IMR-90 (cell line): ENCODE measurements at places on chromosomes 13 and 19. TPM values are rescaled to one million over a fixed set of nuclear protein-coding genes. Genes with fewer than 3 reads are reported as not detected.

The LIG1 gene
- 24.9 and 30.8 TPM in 2 replicates for total RNA-seq

The ZNF878 gene
- 0.28 and 0.36 TPM in 2 replicates for total RNA-seq

DNA sequence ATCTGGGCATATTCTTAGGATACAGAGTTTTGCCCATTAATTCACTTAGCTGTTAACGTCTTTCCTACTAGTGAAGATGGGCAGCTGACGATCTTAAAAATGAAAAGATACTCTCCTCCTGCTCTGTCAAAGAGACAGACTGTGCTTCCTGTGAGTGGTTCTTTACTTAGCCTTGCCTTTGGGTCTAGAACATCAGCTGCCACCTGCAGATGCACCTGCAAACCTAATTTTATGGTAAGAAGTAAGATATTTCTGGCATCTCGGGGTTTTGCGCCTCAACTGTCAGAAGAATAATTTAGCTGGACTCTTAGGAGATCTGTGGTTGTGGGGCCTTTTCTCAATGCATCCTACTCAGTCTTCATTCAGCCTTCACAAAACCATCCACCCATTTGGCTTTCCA lies 36.2 kb downstream of the TRPC4 start:
- DNase-seq = no peak

The KLHL1 gene
- not detected in 2 replicates for total RNA-seq

The SLC15A1 gene
- total RNA-seq = not detected in 2 replicates

The OR7C1 gene
- total RNA-seq = not detected in 2 replicates

DNA sequence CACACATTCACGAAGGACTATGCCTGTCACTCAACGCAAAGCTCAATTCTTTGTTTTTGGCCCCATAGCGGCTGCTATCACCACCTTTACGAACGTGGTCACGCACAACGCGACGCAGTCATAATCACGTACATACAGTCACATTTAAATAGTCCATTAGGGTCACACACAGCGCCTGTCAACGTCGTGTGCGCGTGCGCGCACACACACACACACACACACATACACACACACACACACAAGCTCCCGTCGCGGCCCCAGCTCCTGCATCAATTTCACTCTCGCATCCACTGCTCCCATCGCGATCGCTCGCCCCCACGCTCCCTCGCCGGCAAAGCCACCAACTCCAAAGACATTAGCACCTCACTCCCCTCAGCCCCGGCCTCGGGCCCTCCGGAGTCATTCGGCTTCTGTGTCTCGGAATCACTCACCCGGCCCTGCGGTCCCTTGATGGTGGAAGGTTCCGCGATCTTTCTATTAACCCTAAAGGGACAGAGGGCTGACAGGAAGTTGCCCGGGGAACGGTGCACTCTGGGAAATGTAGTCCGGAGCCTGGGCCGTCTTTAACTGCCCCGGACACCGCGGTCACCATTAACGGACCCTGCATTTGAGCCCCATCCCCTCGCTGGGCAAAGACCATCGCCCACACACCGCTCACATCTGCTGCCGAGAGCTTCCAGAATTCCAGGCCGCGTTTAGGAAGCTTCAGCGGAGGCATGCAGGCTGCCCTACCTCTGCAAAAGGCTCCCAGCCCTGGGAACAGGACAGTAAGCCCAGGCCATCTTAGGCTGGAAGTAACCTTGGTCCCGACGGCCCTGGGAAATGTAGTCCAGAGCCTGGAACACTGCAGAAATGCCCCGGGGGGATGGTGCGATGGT lies at the start of gene ZNF790:
TSS of gene ZNF790 (minus strand) at position 482 of the 878 bp plus-strand sequence. CDS start 12,768 bp downstream, outside the sequence.
- peak; percentile 89 for DNase-seq

- DNase-seq = no peak
Measured at GRCh38 chr13:26323764-26324163, 69.8 kb downstream of the CDK8 start.

GRCh38 chr13:19984430-19985218 lies 26.1 kb downstream of the ZMYM2 start:
- DNase-seq = peak; percentile 72

GRCh38 chr13:72565893-72566292 lies 161.5 kb downstream of the MZT1 start:
- peak; percentile 15 for DNase-seq

The LRRC63 gene
- total RNA-seq = not detected in 2 replicates

DNA sequence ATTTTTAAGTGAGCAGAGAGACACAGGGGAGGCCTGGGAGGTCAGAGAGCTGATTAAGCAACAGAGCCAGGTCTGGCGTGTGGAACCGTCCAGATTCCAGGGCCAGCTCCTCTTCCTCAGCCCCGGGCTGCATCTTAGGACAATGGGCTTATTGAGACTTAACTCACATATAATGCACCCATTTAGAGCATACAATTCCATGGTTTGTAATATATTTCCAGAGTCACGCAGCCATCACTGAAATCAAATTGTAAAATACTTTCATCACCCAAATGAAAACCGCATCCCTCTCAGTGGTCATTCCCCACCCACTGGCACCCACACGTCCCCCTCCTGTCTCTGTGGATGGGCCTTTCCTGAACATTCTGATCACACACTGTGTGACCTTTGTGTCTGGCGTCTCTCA lies 2.1 kb upstream of the HMG20B start:
- no peak for DNase-seq

The PRSS57 gene
- total RNA-seq = not detected in 2 replicates

GRCh38 chr19:48636859-48637448 lies at the start of gene DBP:
TSS of gene DBP (minus strand) at chr19:48637379. CDS start at chr19:48636994, 385 bp downstream.
- no peak for DNase-seq

DNA sequence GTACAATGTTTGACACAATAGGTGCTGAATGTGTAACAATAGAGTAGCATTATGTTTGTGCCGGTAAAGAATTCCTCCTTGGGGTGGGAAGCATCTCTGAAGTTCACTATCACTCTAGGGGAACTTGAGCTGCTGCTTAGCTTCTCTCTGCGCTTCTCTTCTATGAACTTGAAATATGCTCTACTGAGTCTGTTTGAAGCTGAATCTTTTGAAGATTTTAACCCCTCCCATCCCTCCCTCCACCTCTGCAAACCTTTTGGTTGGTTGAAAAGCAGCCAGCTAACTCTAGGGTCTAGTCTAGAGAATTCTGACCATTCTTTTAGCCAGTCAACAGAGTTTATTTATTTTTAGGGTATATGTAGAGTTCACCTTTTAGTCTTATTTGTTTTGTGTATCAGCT lies 2.5 kb downstream of the PCCA start:
- DNase-seq = no peak

GRCh38 chr13:41326661-41327060 lies 15.6 kb downstream of the NAA16 start:
- DNase-seq = no peak

- DNase-seq = no peak
Measured at GRCh38 chr13:22880741-22881720, 299.7 kb upstream of the SGCG start.

GRCh38 chr13:87851410-87851809 lies 180.2 kb downstream of the SLITRK5 start:
- no peak for DNase-seq

The ZNF235 gene
- 3.0 and 3.1 TPM in 2 replicates for total RNA-seq
